Small intestine (tissue), 16 donors: ENCODE measurements at places on chromosomes 13 and 19. TPM values are rescaled to one million over a fixed set of nuclear protein-coding genes. Genes with fewer than 3 reads are reported as not detected.

Gene CILP2
- polyA plus RNA-seq, result 0.13 TPM

Gene SMIM44
- 0.63 TPM for polyA plus RNA-seq

Gene ZNF575
- polyA plus RNA-seq, result 2.4 TPM

Gene SLC1A6
- polyA plus RNA-seq, result not detected

Gene APOC1
- polyA plus RNA-seq, result 65.1 TPM

Gene AKT1S1
- 39.9 TPM for polyA plus RNA-seq

Gene SELENOV
- not detected for polyA plus RNA-seq

Gene SERP2
- 4.9 TPM for polyA plus RNA-seq

DNA sequence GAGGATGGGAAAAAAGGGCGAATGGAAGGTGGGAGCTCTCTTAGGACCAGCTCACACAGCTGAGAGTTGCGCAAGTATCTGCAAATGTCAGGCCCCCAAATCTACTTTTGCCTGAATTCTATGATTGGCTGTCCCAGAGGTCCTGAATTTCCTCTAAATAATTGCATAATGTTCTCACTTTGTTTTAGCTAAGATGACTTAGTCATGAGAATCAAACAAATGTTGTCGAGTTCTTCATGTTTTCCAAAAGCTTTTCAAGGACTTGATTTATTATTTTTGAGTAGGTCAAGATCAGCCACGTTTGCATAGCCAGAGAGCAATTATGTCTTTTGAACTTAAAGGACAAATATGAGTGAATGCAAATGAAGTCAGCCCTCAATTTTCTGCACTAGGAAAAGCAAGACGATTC, 246.6 kb upstream of the MAB21L1 start:
- DNase-seq, result no peak

DNA sequence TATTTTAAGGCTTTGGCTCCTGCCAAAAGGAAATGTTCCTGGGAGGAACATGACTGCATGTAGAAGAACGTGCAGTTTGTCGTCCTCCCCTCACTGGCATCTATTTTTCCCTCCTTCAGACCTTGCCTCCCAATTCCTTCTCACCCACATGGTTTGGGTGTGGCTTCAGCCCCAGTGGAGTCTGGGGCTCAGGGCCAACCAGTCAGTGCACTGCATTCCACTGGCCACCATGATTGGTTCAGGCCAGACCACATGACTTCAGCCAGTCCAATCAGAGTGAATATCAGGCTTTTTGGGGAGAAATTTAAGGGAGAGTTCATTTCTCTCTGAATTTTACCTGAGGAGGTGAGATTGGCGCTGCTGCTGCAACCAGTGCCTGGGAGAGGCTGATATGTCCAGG, 171.6 kb downstream of the ZIC5 start:
- no peak for DNase-seq

- DNase-seq, result no peak
Observed at GRCh38 chr19:51595190-51596175, 24.4 kb downstream of the ZNF175 start.

DNA sequence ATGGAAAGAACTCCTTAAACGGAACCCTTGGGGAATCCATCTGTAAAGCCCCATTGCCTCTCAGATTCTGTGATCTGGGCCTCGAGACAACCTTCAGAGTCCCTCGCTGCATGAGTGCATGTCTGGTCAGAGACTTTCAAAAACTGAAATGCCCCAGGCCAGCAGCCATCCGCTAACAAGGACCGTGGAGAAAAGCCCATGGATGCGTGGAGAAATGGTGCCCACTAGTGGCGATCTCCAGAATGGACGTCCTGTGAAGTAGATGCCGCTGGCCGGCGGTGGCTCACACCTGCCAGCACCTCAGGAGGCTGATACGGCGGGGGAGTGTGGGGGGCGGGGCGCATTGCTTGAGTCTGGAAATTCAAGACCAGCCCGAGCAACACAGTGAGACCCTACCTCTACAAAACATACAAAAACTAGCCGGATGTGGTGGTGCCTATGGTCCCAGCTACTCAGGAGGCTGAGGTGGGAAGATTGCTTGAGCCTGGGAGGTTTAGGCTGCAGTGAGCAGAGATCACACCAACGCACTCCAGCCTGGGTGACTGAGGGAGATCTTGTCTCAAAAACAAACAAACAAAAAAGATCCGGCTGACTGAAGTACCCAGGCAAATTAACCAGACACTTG, 7.9 kb upstream of the CDC16 start:
- DNase-seq, result peak; percentile 83

DNA sequence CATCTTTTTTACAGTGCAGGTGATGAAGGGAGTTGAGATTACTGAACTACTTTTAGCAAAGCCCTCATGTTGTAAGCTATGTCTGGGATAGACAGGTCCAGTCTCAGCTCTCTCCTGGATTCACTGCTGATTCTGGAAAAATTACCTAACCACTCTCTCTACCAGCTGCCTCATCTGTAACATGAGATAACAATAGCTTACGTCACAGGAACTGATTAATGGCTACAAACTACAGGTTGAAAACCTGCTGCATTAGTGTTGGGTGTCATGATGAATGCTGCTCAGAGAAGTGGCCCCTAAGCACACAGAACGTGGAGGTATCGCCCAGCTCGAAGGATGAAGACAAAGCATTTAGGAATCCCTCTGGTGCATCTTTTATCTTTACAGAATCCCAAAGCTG, 277.8 kb downstream of the ABCC4 start:
- no peak for DNase-seq

DNA sequence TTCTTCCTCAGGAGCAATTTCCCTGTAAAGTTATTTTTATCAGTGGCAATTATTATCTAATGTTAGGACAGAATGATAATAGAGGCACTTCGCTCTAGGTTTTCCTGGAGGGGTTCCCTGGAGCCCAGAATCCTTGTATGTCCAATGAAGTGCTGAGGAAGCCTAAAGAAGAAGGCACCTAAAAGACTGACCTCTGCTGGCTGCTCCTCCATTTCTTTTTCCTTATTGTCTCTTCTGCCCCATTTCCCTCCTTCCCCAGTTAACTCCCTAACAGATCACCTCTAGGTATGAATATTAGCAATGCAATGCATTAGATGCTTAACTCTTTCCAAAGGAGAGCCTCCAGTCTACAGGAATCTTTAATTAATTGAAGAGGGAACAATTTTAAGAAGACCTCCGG, 985.4 kb downstream of the DIAPH3 start:
- DNase-seq, result no peak

- DNase-seq, result peak; percentile 7
Observed at GRCh38 chr13:76455960-76456359, 430.2 kb downstream of the KCTD12 start.

- DNase-seq, result no peak
Observed at GRCh38 chr19:40216013-40216776, 2.0 kb downstream of the TTC9B start.

- DNase-seq, result no peak
Observed at GRCh38 chr19:33878910-33879810, 82.5 kb downstream of the KCTD15 start.

DNA sequence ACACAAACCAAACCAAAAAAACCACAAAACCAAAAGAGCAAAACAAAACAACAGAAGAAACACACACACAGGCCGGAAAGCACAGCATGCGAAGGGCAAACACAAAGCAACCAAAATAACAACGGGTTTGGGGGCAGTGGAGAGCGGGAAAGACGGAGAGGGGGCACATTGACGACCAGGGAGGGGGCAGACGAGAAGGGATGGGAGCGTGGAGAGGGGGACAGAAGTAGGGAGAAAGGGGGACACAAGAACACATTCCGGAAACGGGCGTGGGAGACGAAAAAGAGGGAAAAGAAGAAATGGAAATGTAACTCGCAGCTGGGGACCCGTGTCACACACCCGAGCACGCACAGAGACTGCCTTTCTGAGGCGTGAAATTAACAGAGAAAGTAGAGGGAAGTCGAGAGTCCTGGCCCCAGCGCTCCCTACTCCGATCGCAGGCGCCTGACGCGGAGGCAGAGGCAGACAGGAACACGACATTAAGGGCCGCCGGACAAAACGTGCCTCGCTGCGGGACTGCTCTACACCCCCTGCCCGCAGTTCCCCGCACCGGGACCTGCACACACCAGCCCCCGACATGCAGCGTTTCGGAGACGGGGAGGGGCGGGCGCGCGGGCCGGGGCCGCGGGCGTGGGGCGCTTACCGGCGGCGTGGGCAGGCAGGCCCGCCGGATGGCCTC, 652 bp downstream of the POU4F1 start:
- peak; percentile 50 for DNase-seq

DNA sequence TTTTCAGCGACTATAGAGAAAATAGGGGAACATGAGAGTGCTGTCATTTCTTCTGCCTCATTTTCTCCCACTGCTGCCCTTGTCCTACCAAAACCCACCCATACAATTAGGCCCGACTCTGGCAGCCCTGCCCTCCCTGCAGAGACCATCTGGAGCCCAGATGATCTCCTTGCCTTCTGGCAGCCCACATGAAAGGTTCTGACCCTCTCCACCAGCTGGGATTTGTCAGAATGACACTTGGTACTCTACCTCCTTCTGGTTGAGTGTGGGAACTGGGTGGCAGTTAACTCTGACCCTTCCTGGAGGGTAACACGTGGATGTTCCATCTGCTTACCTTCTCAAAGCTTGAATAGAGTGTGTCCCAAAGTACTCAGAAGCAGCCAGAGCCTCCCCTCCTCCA, 21.0 kb upstream of the SIAH3 start:
- DNase-seq, result no peak

GRCh38 chr13:31846961-31847752, 107.8 kb downstream of the RXFP2 start:
- DNase-seq, result no peak
